ENCODE measurements at places on chromosomes 4 and X.

- no peak for DNase-seq
Observed at GRCh38 chr4:65561164-65561563, 109.1 kb downstream of the EPHA5 start.

- no peak for DNase-seq
Observed at GRCh38 chrX:40755291-40756249, 20.2 kb upstream of the MED14 start.

GRCh38 chrX:153969904-153970356, 1.7 kb downstream of the HCFC1 start:
- DNase-seq: no peak

- DNase-seq: no peak
Observed at GRCh38 chr4:87807402-87807801, 8.0 kb downstream of the IBSP start.

DNA sequence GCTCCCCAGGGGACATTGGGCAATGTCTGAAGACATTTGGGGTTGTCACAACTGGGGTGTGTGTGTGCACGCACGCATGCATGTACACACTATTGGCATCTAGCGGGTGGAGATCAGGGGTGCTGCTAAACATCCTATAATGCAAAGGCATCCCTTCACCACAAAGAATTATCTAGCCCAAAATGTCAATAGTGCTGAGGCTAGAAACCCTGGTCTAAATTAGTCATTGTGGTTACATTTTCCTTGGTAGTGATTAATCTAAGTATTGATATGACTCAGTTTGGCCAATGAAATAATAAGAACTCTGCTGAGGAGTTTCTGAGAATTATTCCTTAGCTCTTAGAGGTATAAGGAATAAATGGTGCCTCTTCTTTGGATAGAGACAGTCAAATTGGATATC, 200.2 kb downstream of the CLCN4 start:
- DNase-seq: no peak

DNA sequence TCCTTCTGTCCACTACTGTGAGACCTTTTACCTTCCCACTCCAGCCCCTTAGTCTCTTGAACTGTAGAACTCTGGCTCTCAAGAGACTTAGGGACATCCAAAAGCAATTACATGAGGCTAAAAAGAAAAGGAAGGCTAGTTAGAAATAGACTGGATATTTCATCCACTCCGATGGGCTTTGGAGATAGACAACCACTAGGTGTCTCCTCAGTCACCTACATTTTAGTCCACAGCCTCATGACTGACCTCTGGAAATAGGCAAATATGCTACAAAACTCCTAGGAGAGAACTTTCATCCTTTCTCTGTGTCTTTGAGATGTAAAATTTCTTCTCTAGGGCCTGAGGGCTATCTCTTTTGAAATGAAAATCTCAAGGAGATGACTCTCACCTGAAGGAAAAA, 45.1 kb upstream of the LAMP2 start:
- no peak for DNase-seq

- DNase-seq: no peak
Observed at GRCh38 chr4:31183256-31183655, 463.1 kb downstream of the PCDH7 start.

DNA sequence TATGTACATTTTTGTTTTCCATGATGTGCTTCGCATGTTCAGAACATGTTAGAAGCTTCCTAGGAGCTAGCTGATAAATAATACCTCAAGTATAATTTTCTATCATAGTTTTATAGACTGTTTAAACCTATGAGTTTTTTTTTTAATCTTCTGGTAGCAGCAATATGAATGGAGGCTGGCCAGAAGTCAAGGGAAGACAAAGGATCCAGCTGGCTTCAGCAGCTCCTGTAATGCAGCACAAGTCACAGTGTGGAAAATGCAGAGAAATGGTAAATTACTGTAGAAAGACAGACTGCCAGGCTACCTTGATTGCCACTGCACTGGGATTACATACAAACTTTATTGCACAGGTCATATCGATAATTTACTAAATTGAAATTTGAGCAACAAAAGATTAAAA, 537.9 kb downstream of the IQCM start:
- no peak for DNase-seq

DNA sequence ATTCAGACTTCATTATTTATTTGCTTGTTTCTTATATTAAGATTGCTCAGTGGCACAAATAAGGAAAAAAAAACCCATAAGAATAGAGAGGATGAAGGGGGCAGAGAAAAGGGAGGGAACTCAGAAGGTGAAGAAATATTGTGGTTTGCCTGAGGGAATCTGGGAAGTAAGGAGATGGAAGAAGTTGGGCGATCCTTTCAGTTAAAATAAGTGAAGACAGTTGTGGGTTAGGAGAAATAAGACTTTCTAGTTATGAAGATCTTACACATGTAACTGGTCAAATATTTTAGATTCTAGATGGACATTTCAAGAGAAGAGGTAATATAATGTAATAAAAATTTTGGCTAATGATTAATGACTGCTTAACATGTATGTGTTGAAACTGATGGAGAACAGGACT, 138.7 kb upstream of the LIMCH1 start:
- DNase-seq: no peak
